ENCODE measurements at places on chromosomes 4 and X.

DNA sequence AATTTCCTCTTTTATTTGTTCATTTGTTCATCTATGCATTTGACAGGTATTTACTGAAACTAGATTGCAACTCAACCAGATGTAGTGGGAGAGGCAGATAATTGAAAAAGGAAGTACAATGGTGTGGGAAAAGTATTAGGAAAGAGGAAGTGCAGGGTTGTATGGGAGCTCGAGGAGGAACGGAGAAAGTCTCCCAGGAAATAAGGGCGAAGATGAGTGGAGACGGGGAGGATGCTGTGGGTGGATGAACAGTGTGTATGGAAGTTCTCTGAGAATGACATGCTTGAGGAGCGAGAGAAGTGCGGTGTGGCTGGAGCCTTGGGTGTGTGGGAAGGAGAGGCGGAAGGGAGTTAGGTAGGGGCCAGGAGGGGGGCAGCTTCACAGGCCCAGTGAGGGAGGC, 87.5 kb upstream of the DHX15 start:
- no peak for DNase-seq

DNA sequence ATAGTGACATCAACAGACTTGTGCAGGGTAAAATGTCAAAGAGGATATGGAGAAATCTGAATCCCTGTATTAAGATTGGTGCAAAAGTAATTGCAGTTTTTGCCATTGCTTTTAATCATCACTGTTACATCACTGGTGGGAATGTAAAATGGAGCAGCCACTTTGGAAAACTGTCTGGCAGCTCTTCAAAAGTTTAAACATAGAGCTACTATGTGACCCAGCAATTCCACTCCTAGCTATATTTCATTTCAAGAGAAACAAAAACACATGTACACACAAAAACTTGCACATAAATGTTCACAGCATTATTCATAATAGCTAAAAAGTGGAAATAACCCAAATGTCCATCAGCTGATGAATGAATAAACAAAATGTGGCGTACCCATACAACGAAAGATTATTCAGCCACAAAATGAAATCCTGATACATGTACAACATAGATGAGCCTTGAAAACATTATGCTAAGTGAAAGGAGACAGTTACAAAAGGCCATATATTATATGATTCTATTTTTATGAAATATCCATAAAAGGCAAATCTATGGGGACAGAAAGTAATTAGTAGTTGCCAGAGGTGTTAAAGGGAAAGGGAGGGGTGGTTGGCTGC, 106.4 kb downstream of the AMELX start:
- no peak for DNase-seq

GRCh38 chr4:48031802-48032525, 15.4 kb downstream of the NIPAL1 start:
- DNase-seq: no peak

DNA sequence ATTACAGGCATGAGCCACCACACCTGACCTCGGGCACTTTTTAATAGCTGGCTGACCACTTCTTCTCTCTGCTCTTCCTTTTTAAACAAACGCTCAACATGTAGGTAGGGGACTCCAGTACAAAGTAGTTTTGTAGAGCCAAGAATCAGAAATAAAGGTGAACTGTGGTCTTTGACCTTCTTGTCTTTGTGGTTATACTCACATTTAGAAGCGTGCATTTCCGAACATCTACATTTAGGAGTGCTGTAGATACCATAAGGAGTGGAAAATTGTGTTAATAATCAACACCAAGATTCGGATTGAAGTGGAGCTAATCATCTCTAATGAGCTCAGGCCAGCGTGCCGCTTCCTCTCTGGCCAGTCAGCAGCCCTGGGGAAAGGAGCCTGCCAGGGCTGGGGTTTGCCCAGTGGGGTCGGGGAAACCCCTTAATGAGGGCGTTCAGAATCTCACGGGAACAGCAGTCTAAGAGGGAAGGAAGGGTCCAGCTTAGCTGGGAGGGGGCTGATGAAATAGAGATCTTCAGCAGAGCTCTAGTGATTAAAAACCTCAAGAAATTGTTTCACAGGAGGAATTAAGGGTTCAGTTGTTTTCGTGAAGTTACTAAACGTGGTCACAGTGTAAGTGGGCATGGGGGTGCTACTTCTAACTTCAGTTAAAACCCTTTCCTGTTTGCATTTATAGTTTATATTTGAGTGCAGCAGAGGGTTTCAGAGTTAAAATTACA, 81.2 kb downstream of the GAB1 start:
- DNase-seq: no peak

- no peak for DNase-seq
These were observed 115.8 kb downstream of the HS6ST2 start for GRCh38 chrX:132842460-132843238.

GRCh38 chr4:2793586-2794485, 951 bp downstream of the SH3BP2 start:
- DNase-seq: no peak

DNA sequence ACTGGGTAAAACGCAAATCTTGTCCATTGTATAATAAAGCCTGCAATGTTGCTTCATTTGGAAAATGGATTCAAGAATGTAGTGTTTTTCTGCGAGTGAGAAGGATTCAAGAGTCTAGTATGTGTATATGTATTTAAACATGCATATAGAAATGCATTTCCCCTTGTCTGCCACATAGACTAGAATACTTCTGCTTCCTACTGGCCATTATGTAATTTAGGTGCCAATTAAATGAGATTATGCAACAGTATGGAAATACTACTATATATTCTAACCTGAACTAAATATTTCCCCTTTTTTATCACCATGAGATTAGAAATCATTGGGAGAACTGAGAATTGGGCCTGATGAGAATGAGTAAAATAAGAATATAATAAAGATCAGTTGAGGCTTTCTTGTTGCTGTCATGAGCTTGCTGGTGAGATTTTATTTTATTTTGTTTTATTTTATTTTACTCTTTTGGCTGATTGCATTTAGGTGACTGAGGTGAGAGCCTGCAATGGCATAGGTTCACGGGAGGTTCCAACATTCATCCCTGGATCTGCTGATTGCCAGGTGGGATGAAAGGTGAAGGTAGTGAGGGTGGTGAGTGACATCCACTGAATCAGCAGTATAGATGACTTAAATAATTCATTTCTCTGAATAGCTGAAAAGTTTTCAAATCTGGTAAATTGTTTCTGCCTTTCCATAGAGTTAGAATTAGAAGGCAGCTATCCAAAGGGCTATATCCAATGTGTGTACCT, 95.6 kb upstream of the SLC4A4 start:
- no peak for DNase-seq
